ENCODE measurements at places on chromosomes 4 and X.

DNA sequence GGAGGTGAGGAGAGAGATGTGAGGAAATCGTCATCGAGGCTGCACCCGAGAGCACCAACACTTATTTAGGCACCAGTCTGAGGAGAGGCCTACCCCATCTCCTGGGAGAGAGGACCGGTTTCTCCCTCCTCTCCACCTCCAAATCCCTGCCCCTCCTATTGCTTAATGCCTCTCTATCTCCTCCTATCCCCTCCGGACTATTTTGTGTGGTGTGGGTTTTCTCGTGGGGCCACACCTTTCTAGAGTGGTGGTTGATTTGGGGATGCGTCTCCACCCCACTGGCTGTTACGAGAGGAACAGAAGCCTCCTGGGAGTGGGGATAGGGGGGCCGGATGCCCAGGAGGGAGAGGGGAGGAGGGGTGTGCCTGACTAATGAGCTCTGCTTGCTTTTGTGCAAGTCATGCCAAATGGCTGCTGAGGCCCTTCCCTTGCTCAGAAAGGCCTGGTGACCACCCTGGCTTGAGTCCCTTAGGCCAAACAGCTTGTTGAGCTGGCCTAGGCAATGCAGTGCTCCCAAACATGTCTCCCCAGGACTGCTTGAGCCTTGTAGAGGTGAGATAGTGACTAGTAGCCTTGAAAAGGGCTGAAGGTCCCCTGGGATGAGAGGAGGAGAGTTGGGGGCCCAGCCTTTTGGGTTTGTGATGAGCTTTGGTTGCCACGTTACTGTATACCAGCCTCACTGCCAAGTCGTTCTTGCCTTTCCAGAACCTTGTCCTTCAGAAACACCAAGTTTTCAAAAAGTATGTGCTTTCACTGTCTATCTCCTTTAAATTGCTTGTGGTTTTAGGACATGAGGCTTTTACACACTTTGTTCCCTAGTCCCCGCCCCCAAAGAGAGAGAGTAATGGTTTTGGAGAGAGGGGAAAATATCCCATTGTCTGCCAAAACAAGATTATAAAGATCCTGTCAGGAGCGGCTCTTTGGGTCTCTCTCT lies 1.2 kb downstream of the MSN start:
- peak; percentile 49 for DNase-seq

GRCh38 chrX:139776599-139776998 lies 68.6 kb upstream of the MCF2 start:
- no peak for DNase-seq

DNA sequence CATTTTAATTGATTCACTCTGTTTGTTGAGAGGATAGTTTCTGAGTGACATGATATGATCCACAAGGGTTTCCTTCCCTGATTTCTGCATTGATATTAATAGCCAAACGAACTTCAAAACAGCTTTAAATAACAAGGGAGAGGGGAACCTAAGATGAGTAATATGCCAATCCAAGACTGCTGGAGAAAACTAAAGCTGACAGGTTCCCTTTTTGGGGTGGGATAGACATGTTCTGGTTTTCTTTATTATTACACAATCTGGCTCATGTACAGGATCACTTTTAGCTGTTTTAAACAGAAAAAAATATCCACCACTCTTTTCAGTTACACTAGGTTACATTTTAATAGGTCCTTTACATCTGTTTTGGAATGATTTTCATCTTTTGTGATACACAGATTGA lies 182.2 kb downstream of the AR start:
- DNase-seq, result no peak

GRCh38 chr4:115433491-115433890 lies 320.1 kb upstream of the NDST4 start:
- DNase-seq, result no peak

GRCh38 chr4:73653695-73654106 lies 33.5 kb upstream of the RASSF6 start:
- no peak for DNase-seq

DNA sequence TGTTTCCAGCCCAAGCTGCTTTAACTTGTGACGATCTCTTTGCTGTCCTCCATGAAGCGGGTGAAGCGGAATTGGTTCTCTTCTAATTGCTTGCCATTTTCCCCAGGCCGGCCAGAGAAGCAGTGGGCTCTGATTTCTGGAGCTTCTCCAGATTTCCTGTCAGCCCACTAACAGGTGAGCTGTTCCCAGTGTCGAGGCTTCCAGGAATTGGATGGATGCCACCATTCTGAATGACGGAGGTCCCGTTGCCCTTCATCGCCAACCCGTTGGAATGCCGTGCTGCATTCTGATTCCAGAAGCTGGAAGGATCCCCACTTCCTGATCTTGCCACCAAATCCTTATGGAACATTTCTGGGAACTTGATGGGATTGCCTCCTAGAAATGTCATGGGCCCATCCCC lies 31.0 kb downstream of the PAGE1 start:
- DNase-seq, result no peak

- DNase-seq, result no peak
Observed at GRCh38 chr4:2416564-2417225, 1.8 kb downstream of the ZFYVE28 start.

DNA sequence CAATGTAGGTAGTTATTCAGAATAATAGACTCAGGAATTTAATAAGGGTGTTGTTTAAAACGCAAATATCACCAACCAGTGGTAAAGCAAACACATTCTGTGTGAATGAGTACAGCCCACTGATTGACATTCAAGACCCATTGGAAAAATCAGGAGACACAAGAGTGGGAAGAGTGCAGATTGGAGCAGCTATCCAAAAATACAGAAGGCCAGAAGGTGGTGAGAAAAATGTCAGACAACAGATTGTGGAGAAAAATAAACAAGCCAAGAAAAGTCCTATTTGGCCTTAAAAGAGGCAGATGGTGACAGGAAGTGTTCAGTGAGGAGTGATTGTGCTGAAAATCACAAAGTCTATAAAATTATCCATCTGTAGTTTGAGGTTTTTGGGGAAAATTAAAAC lies 39.3 kb downstream of the CPE start:
- no peak for DNase-seq
